ENCODE measurements at places on chromosomes 12 and 14. TPM values are rescaled to one million over a fixed set of nuclear protein-coding genes. Genes with fewer than 3 reads are reported as not detected.

The ASIC1 gene
- 5.6 TPM for total RNA-seq

The ATP6V1D gene
- 97.0 TPM for total RNA-seq

The PLEKHA5 gene
- total RNA-seq, result 7.5 TPM

The TTC9 gene
- 1.7 TPM for total RNA-seq

The PDE3A gene
- total RNA-seq, result 5.6 TPM

The NINJ2 gene
- 0.66 TPM for total RNA-seq

The B3GNT4 gene
- 0.99 TPM for total RNA-seq

The NKX2-1 gene
- 0.04 TPM for total RNA-seq

The SRRM4 gene
- total RNA-seq, result not detected

The TPH2 gene
- total RNA-seq, result not detected

The SLC41A2 gene
- total RNA-seq, result 24.7 TPM

The LRCOL1 gene
- not detected for total RNA-seq

The PPP1R36 gene
- total RNA-seq, result 0.57 TPM

The CATSPERB gene
- not detected for total RNA-seq

The IPO4 gene
- total RNA-seq, result 91.3 TPM

The PAH gene
- total RNA-seq, result not detected

The PLEKHG7 gene
- not detected for total RNA-seq

The MYH6 gene
- total RNA-seq, result not detected

The PRH2 gene
- total RNA-seq, result not detected

The CPNE6 gene
- not detected for total RNA-seq

The TTC5 gene
- total RNA-seq, result 20.0 TPM

The PPP1CC gene
- 119 TPM for total RNA-seq

The CPNE8 gene
- 11.1 TPM for total RNA-seq

Data from A549 treated with DMSO at 1 μM for 4 hours (cell line).